ENCODE measurements at places on chromosomes 2 and 18.

DNA sequence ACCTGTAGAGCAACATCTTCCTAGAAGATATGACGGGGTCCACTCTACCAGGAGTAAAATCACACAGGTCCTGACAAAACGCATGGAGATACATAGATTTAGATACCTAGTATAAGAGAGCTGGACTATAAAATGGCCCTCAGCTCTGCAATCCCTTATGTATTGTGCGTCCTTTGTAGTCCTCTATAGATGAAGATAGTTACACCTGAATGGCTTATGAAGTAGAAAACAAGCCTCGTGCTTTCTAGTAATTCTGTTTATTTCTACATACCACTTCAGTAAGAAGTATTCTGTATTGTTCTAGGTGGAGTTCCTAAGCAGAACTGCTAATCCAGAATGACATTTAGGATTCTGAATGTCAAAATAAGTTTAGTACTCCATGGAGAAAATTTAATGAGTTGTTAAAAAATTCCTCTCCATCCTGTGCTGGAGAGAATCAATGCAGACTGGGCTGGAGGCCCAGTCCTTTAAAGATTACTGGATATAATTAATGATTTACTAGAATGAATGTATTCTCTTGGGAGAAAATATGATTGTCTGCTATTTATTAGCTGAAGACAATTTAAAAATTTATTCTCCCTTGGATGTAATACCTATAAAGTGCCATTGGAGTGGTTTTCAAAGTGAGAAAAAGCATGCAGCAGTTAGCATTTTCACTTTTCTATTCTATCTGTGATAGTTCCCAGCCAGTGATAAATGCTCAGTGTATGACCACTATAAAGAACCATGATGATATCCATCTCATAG, 147.3 kb upstream of the UNC80 start:
- H3K4me3 ChIP-seq: no peak overlapping the region
- no peak overlapping the region for H3K27ac ChIP-seq
- no peaks in the 10 kb centered on the region for H3K27me3 ChIP-seq
- no peaks in the 10 kb centered on the region for H3K4me1 ChIP-seq
- H3K36me3 ChIP-seq: no peaks in the 10 kb centered on the region
- DNase-seq: no peak

DNA sequence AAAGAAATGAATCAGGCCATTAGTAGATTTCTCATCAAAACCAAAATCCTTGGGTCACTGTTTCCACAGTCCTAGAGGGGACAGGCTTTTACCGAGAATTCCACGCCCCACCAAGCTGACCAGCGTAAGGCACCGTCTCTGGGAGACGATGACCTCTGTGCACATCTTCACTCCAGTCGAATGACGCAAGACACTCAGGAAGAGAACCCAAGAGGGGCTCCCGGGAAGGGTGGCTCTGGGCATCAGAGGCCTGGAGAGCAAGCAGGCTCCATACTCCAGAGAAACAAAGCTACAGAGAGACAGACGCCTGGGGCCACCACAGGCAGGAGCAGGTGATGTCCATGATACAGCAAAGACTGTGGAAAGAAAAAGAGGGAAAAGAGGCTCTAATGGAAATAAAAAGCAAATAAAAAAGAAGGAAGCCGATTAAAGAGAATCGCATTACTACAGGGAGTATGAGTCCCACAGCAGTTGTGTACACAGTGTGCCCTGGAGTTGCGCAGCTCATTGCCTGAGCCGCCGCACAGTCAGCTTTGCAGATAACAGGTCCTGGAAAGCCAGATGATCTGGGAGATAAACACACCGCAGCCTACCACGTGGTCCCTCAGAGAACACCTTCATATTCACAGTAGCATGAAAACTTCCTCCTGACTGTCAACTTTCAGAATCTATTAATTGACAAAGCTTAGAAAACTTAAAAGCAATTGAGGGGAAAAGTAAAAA, 572.7 kb upstream of the SALL3 start:
- H3K4me1 ChIP-seq: no peaks in the 10 kb centered on the region
- no peaks in the 10 kb centered on the region for H3K36me3 ChIP-seq
- H3K27ac ChIP-seq: no peak overlapping the region
- DNase-seq: no peak
- no peak overlapping the region for H3K4me3 ChIP-seq

DNA sequence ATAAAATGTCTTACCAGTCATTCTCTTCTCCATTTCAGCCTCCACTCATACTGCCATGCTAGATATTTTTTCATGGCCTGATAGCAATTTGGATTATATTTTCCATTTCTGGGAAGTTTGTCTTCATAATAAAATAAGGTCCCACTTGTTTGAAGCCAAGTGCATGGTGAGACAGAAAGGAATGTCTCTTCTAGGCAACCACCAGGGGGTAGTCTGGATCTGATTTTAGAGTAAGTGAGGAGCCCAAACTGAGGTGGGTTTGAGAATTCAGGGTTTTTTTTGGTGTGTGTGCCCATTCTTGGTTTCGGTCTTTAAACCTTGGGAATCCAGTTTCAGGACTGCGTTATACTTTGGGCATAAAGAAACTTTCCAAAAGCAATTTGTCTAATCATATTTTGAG, 315.5 kb downstream of the RPRM start:
- H3K27ac ChIP-seq: no peak overlapping the region
- no peaks in the 10 kb centered on the region for H3K27me3 ChIP-seq
- H3K36me3 ChIP-seq: no peaks in the 10 kb centered on the region

DNA sequence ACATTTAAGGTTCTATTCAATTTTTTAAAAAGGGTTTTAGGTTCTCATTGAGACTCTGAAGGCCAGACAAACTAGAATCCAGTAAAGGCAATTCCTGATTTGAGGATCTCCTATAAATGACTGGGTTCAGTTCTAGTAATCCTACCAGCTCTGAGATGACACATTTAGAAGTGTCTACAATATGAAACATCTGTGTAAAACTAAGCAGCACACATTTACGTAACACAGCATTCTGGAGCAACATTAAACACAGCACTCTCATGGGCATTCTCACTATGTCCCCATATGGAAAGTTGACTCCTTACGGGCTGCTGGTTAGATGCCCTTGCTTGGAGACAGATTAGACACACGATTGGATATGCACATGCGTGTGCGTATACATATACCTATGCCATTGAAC, 114.4 kb downstream of the ZNF385B start:
- no peaks in the 10 kb centered on the region for H3K27me3 ChIP-seq
- H3K27ac ChIP-seq: no peak overlapping the region
- no peaks in the 10 kb centered on the region for H3K36me3 ChIP-seq

DNA sequence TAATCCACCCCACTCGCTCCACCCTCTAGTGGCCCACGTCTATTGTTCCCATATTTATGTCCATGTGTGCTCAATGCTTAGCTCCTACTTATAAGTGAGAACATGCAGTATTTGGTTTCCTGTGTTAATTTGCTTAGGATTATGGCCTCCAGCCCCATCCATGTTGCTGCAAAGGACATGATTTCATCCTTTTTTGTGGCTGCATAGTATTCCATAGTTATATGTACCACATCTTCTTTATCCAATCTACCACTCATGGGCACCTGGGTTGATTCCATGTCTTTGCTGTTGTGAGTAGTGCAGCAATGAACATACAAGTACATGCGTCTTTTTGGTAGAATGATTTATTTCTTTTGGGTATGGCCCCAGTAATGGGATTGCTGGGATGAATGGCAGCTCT, 319.9 kb downstream of the DYSF start:
- H3K4me1 ChIP-seq: no peaks in the 10 kb centered on the region
- no peaks in the 10 kb centered on the region for H3K27me3 ChIP-seq
- H3K4me3 ChIP-seq: no peak overlapping the region
- no peaks in the 10 kb centered on the region for H3K36me3 ChIP-seq

DNA sequence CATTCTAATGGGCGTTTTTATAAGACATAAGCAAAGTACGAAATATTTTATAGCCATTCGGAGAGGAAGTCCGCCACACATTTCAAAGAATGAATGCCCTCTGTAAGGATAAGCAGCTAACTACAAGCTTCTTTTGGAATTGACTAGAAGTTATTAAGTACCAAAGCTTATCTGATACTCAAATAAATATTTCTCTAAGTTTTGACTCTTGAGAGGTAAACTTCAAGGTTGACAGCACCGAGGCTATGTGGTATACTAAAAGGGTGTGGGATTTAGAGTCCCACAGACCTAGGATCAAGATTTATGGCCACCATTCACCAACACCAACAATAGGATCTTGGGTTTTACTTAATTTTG, 48.1 kb upstream of the MSH2 start:
- DNase-seq: no peak
- H3K27ac ChIP-seq: no peak overlapping the region
- H3K27me3 ChIP-seq: no peaks in the 10 kb centered on the region
- H3K4me3 ChIP-seq: no peak overlapping the region
- peaks cover 3% of the 10 kb centered on the region for H3K4me1 ChIP-seq
- H3K36me3 ChIP-seq: no peaks in the 10 kb centered on the region

DNA sequence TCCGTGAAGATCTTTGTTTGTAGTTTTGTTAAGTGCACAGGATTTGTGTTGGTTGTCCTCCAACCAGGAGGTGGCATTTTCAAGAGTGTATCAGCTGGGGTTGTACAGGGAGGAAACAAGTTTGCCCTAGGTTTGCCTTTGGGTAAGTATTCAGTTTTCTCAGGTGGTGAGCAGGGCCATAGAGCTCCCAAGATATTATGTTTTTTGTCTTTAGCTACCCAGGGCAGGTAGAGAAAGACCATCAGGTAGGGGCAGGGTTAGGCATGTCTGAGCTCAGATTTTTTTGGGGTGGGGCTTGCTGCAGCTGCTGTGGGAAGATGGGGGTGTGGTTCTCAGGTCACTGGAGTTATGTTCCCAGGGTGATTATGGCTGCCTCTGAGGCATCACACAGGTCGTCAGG, 191.6 kb downstream of the DCDC2C start:
- no peak overlapping the region for H3K4me3 ChIP-seq
- H3K36me3 ChIP-seq: no peaks in the 10 kb centered on the region
- H3K27me3 ChIP-seq: no peaks in the 10 kb centered on the region
- DNase-seq: no peak
- no peaks in the 10 kb centered on the region for H3K4me1 ChIP-seq
- no peak overlapping the region for H3K27ac ChIP-seq

DNA sequence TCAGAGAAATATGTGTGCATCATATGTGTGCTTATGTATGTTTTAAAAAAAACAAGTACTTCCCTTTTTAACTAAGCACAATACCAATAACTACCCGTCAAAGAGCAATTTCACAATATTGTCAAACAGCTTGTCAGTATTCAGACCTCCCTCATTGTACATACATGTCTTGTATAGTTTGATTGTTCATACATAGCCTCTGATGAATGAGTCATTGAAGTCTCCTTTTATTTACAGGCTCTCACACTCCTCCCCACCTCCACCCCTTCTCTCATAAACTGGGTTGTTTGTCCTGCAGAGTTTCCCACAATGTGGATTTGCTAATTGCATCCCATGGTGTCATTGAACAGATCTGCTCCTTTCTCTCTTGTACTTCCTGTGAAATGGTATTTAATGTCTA, 132.8 kb upstream of the L3MBTL4 start:
- no peak for DNase-seq
- H3K36me3 ChIP-seq: no peaks in the 10 kb centered on the region
- peaks cover 9% of the 10 kb centered on the region for H3K4me1 ChIP-seq
- no peak overlapping the region for H3K27ac ChIP-seq
- no peaks in the 10 kb centered on the region for H3K27me3 ChIP-seq
- no peak overlapping the region for H3K4me3 ChIP-seq

GRCh38 chr2:39368846-39369245, 68.2 kb downstream of the MAP4K3 start:
- no peak for DNase-seq
- H3K36me3 ChIP-seq: no peaks in the 10 kb centered on the region
- H3K4me3 ChIP-seq: no peak overlapping the region
- H3K27ac ChIP-seq: no peak overlapping the region
- no peaks in the 10 kb centered on the region for H3K4me1 ChIP-seq

DNA sequence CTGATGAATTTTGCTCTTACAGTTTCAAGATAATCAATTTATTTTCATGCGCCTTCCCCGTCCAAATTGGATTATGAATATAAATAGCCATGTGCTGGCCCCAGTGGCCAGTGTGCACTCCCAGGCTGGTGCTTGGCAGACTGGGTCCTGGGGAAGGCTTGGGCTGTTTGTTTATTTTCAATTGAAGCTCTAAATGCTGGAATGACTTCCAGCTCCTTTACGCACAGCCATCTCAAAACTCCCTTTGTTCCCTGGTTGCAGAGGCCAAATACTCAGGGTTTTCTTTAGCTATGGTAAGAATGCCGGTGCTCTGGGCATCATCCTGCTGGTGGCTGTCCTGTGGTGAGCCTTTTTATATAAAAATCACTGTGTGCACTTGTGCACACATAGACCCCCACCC, 131.5 kb downstream of the PRKCE start:
- H3K36me3 ChIP-seq: no peaks in the 10 kb centered on the region
- no peak for DNase-seq
- no peaks in the 10 kb centered on the region for H3K27me3 ChIP-seq

- no peaks in the 10 kb centered on the region for H3K36me3 ChIP-seq
- no peak for DNase-seq
- no peak overlapping the region for H3K27ac ChIP-seq
- no peaks in the 10 kb centered on the region for H3K27me3 ChIP-seq
These were observed 200.7 kb downstream of the BCL11A start for GRCh38 chr2:60352491-60353405.

DNA sequence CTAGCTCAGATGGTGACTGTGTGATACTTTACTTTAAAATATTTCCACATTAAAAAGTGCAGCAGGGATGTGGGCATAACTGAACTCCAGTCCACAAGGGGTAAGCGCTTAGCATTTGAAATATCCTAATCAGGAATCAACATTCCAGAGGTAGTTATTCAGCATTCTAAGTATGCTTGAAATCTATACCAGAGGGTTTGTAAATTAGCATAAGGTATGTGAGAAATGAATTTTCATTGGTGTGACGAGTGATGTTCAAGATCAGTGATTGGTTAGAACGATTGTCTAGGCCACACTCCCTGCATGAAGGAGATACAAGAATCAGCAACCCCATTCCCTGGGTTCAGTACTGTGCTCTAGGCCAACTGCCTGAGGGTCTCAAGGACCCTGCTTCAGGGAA, 42.6 kb downstream of the MAPK4 start:
- no peak overlapping the region for H3K4me3 ChIP-seq
- no peak for DNase-seq
- no peaks in the 10 kb centered on the region for H3K36me3 ChIP-seq
- no peaks in the 10 kb centered on the region for H3K4me1 ChIP-seq
- H3K27ac ChIP-seq: no peak overlapping the region

- H3K4me1 ChIP-seq: no peaks in the 10 kb centered on the region
- H3K4me3 ChIP-seq: no peak overlapping the region
- DNase-seq: no peak
- H3K27ac ChIP-seq: no peak overlapping the region
These were observed 141.4 kb downstream of the SNTG2 start for GRCh38 chr2:1091895-1092585.

GRCh38 chr18:6365385-6365784, 49.3 kb downstream of the L3MBTL4 start:
- H3K36me3 ChIP-seq: no peaks in the 10 kb centered on the region
- no peak overlapping the region for H3K4me3 ChIP-seq
- peak overlapping the region; percentile 16 for H3K27ac ChIP-seq
- DNase-seq: no peak

DNA sequence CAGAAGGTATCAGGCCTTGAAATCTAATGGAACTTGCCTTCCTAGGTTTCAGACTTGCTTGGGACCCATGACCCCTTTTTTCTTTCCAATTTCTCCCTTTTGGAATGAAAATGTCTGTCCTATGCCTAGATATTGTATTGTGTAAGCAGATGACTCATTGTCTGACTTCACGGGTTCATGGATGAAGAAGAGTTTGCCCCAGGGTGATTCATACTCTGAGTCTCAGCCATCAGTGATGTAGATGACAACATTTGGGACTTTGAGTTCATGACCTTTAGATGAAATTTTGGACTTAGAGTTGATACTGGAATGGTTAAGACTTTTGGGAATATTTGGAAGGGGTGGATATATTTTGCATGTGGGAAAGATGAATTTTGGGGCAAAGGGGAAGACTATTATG, 11.2 kb upstream of the SCYGR5 start:
- H3K27me3 ChIP-seq: no peaks in the 10 kb centered on the region
- no peak for DNase-seq
- H3K4me1 ChIP-seq: no peaks in the 10 kb centered on the region
- H3K27ac ChIP-seq: no peak overlapping the region

Data from testis (tissue), 5 donors.